Chondrocyte (in vitro differentiated cells): ENCODE measurements at places on chromosomes 7 and 10. TPM values are rescaled to one million over a fixed set of nuclear protein-coding genes. Genes with fewer than 3 reads are reported as not detected.

DNA sequence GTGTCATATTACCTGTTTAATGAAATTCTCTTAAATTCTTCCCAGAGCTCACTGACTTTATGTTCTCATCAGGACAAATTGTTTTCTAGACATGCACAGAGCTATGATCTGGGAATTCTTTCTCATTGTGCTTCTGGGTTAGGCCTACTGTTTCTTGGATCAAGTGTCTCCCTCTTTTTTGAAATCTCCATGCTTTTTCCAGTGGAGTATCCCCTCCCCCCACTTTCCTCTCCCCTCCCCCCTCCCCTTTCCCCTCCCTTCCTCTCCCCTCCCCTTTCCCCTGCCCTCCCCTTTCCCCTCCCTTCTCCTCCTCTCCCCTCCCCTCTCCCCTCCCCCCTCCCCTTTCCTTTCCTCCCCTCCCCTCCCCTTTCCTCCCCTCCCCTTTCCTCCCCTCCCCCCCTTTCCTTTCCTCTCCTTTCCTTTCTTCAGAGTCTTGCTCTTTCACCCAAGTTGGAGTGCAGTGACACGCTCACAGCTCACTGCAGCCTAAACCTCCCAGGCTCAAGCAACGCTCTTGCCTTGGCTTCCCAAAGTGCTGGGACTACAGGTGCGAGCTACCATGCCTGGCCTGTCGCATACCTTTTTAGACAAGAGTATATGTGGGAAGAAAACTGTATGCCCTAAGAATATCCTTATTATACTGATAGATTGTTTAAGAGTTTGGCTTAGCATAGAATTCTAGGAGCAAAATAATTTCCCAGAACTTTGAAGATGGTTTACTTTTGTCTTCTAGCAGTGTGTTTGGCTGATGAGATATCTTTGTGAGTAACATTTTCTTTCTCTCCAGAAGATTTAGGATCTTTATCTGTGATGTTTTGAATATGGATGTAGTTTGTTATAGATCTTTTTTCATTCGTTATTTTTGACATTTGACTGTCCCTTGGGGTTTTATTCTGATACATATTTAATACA lies 2.5 kb downstream of the DYNC2I1 start:
- DNase-seq: no peak

TFR2 gene
- total RNA-seq: 0.87 to 2.1 TPM (median 1.8 TPM) in 3 replicates

DNA sequence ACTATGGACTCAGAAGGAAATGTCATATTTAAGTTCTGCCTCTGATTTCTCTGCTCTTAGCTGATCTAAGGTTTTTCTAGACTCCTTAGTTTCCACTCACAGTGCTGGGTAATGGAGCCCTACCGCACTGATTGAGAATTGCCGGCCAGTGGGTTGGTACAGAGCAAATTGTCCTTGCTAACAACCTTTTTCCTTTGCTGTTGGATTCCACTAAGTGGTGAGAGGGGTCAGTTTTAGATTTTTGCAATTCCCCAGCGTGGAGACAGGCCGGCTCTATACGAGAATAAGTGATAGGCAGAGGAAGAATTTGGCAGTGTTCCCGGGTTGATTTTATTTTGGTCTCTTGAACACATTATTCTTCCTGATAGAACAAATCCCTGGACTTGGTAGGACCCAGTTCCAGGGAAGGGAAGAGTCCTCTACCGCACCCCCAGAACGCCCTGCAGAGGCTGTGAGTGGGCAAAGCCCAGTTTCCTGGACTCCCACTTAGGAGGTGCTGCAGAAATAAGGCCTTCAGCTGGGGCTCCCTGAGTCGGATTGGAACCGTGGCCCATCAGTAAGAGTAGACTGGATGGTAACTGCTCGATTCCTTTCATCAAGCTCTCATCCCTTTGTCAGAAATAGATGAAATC lies 3.0 kb upstream of the NRP1 start:
- DNase-seq: no peak

DNA sequence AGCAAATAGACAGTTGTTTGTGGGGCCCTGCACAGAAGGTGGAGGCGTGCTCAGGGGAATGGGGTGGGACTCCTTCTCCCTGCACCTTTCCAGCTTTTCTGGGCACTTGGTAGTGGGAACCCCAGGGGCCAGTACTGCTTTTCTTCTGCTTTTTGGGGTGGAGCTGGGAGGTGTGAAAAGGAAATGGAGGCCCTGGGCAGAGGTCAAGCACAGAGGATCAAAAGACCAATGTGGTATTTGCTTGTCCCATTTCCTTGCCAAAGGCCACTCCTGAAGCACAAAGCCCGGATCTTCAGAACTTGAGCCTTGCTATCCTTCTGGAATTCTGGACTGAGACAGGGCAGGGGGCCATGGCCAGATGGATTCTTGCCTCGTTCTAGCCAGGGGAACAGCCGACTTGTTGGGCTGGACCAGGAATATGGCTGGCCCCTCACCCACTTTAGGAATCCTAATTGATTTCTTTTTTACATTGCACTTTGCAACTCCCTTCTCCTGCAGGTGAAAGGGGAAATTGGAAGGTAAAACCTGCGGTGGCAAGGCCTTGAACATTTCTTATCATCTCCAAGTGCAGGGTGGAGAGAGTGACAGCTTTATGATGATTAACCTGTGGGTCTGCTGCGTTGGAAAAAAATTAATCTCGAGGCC lies 26.5 kb downstream of the ADRA2A start:
- no peak for DNase-seq

- DNase-seq: no peak
Observed at GRCh38 chr7:93378131-93378760, 146.1 kb downstream of the VPS50 start.

TRPV5 gene
- not detected in 3 replicates for total RNA-seq

TRIL gene
- 0.92 to 1.7 TPM (median 0.92 TPM) in 3 replicates for total RNA-seq

DPYSL4 gene
- 19.9 to 37.6 TPM (median 35.2 TPM) in 3 replicates for total RNA-seq

TMEM120A gene
- 28.8 to 36.0 TPM (median 30.6 TPM) in 3 replicates for total RNA-seq
